ENCODE measurements at places on chromosomes 4 and X.

DNA sequence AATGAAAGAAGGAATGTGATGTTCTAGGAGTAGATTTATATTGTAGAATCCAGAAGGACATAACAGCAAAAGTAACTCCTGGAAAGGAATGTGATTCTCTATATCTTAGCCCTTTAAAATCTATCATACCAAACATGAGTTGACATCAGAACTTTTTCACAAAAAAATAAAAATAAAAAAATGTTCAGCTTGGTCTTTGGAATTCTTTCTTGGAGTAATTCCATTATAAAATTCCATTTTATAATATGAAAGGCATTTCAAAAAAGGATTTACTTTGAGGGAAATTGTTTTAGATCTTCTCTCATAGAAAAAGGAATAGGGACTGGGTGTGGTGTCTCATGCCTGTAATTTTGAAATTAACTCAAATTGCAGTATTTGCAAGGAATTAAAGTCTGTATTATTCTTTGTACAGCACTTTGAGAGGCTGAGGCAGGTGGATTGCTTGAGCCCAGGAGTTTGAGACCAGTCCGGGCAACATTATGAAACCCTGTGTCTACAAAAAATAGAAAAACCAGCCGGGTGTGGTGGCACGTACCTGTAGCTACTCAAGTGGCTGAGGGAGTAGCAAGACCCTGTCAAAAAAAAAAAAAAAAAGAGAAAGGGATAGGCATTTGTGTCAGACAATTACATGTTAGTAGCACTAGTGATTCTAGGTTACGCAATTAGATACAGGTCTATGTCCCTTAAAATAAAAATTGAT lies 134.9 kb downstream of the SLC4A4 start:
- H3K4me3 ChIP-seq: no peak overlapping the region
- H3K27ac ChIP-seq: no peak overlapping the region
- peaks cover 8% of the 10 kb centered on the region for H3K27me3 ChIP-seq
- H3K36me3 ChIP-seq: no peaks in the 10 kb centered on the region

DNA sequence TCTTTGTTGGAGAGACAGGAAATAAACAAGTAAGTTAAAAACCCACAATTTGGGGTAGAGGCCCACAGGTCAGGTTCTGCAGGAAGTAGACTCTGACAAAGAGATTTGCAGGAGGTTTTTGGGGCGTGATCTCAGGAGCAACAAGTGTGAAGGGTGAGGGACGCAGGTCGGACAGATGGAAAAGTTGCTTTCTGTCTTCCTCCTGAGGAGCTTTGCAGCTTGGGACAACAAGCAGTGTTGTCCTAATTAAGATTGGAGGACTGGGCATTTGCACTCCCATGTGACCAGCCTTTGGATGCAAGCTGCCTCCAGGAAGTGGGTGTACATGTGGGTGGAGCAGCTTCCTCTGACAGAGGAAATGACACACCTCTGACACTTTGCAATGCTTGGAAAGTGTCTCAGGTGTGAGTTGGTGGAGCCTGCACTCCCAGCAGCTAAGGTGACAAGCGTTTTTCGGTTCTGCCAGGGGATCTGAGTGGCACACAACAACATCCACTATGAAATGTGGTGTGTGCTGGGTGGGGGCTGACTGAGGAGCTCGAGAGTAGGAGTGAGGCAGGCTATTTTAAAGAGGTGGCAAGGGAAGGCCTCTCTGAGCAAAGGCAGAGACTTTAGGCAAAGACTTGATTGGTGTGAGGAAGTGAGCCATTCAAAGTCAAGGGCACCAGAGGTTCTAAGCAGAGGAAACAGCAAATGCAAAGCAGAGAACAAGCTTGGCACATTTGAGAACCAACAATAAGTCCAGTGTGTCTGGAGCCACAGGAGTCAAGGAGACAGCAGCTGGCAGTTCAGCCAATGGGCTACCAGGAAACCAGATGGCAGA lies 339.8 kb upstream of the GATB start:
- no peaks in the 10 kb centered on the region for H3K36me3 ChIP-seq
- ATAC-seq: peak; percentile 64
- peak overlapping the region; percentile 80 for H3K27ac ChIP-seq
- H3K27me3 ChIP-seq: peaks cover 4% of the 10 kb centered on the region
- peaks cover 23% of the 10 kb centered on the region for H3K4me1 ChIP-seq
- H3K4me3 ChIP-seq: peak overlapping the region; percentile 29

DNA sequence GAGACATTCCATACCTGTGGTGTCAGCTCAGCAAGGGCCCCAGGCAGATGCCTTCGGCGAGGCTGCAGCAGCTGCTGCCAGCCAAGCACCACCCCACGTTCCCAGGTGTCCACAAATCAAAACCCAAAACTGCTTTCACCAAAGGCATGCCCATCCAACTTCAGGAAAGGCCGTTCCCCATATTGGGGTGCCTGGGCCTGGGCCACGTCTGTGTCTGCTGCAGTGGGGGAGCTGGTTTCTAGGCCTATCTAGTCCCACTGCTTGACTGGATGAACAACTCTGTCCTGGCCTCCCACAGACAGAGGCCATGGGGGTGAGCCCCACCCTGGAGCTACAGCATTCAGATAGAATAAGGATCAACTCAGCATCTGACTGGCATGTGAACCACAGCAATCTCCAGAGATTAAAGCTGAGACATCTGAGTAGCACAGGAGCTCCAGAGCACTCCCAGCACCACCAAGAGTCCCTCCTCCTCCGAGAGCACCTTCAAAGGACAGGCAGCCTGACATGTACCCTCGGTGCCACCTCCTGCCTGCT lies 37.0 kb downstream of the NAT8L start:
- no peaks in the 10 kb centered on the region for H3K4me1 ChIP-seq
- no peak for ATAC-seq
- no peak overlapping the region for H3K4me3 ChIP-seq

DNA sequence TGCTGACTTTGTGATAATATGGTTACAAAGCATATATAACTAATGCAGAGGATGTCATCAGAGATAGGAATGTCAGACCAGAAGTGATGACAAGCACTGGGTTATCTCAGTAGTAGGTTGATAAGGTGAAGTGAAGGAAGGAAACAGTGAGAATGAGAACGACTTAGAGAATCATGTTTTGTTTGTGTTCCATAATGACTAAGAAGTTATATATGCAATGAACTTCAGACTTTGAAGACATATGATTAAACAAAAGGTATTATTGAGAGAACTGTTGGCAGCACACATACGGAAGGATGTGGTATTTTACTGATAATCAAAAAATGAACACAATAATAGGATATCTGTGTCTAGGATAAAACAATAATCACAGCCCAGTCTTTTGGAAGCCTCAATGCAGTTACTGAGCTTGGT lies 18.3 kb upstream of the HHIP start:
- H3K4me3 ChIP-seq: no peak overlapping the region
- no peak for ATAC-seq
- H3K27ac ChIP-seq: no peak overlapping the region
- no peaks in the 10 kb centered on the region for H3K4me1 ChIP-seq
- H3K27me3 ChIP-seq: no peaks in the 10 kb centered on the region
- no peaks in the 10 kb centered on the region for H3K36me3 ChIP-seq

- H3K4me1 ChIP-seq: no peaks in the 10 kb centered on the region
- no peak overlapping the region for H3K4me3 ChIP-seq
- no peaks in the 10 kb centered on the region for H3K27me3 ChIP-seq
- H3K27ac ChIP-seq: no peak overlapping the region
These were observed 655.2 kb downstream of the FAM133A start for GRCh38 chrX:94329182-94329581.

DNA sequence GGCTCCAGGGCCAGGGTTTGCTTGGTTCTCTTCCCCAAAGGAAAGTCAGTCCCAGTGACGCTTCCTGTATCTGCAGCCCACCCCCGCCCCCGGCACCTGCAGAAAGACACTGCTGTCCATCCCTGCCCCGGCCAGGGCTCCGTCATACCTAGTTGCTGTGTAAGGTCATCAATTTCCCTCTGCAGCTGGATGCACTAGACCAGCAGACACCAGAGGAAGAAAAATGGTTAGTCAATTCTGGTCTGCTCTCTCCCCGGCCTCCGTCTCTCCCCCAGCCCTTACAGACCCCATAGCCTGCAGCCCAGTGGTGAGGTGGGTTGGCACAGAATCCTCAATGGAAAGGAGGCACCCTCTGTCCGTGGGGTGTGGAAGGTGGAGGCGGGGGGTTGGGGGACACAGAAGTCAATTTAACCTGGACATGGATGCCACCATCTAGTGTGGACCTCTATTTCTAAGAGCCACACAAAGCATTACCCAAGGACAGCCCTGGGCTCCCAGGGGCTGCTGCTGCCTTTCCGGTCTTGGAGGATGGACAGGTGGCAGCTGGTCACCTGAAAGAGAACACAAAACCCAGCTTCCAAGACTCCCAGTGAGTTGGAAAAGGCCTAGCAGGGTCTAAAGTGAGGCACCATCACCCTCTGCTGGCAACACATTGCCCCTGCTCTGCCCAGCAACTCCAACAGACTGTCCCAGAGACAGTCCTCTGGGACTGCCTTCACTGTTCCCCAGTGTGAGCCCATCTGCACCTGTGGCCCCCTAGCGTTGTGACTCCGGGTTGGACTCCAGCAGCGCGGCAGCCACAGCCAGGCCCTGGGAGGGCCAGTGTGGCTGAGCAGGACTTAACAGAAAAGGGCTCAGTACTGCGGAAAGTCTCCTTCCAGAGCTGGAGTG lies 40.2 kb upstream of the NHSL2 start:
- no peak overlapping the region for H3K27ac ChIP-seq
- H3K36me3 ChIP-seq: no peaks in the 10 kb centered on the region
- H3K27me3 ChIP-seq: peaks cover 28% of the 10 kb centered on the region

- peak; percentile 57 for ATAC-seq
- peaks cover 15% of the 10 kb centered on the region for H3K27me3 ChIP-seq
- H3K36me3 ChIP-seq: no peaks in the 10 kb centered on the region
- H3K4me3 ChIP-seq: peak within 1 kb of the TSS; percentile 88
These were observed at the start of gene LONRF3 for GRCh38 chrX:118974088-118974907. LONRF3 (plus strand) TSS chrX:118974618; CDS start chrX:118974781, 163 bp downstream.

DNA sequence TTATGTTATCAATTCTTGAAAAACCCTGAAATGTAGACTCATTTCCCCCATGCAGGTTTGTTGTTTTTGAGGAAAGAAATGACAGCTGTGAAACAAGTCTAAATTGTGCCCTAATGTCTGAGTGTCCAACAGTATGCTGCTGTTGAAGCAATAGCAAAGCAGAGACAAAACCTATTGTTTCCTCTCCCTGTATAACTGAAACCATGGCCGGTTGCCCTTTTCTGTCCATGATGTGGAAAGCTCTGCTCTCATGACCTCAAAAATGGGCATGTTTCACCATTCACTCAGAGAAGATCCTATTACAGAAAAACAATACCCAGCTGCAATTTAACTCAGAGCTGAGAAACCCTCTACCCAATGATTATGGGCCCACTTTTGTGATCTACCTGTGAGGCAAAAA lies 312.6 kb upstream of the FTHL17 start:
- ATAC-seq: no peak
- H3K27me3 ChIP-seq: no peaks in the 10 kb centered on the region
- no peaks in the 10 kb centered on the region for H3K4me1 ChIP-seq
- H3K27ac ChIP-seq: no peak overlapping the region

GRCh38 chrX:13284570-13284969 lies 35.3 kb downstream of the ATXN3L start:
- ATAC-seq: no peak
- H3K4me3 ChIP-seq: no peak overlapping the region
- peaks cover 9% of the 10 kb centered on the region for H3K4me1 ChIP-seq
- H3K27me3 ChIP-seq: no peaks in the 10 kb centered on the region

GRCh38 chr4:170011921-170012628 lies 14.1 kb downstream of the MFAP3L start:
- H3K36me3 ChIP-seq: no peaks in the 10 kb centered on the region
- no peak overlapping the region for H3K27ac ChIP-seq
- no peak overlapping the region for H3K4me3 ChIP-seq
- no peak for ATAC-seq
- peaks cover 12% of the 10 kb centered on the region for H3K4me1 ChIP-seq

DNA sequence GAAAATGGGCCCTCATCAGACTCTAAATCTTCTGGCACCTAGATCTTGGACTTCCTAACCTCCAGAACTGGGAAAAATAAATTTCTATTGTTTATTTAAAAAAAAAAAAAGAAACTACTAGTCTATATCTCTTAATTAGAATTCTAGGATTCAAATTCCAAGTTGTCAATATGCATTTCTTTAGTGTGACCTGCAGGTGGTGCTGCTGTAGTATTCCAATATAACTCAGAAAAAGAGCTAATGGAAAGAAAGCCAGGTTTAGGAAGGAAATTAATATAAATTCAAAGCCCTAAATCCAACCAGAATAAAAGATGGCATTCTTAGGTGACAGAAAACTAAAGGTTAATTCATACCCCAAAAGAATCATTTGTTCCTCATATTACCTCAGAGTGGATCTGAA lies 80.0 kb upstream of the NALF2 start:
- H3K27ac ChIP-seq: no peak overlapping the region
- ATAC-seq: no peak
- H3K4me3 ChIP-seq: no peak overlapping the region
- no peaks in the 10 kb centered on the region for H3K4me1 ChIP-seq
- no peaks in the 10 kb centered on the region for H3K36me3 ChIP-seq

- no peak overlapping the region for H3K4me3 ChIP-seq
- peaks cover 25% of the 10 kb centered on the region for H3K27me3 ChIP-seq
- no peaks in the 10 kb centered on the region for H3K4me1 ChIP-seq
- no peaks in the 10 kb centered on the region for H3K36me3 ChIP-seq
These were observed 168.6 kb downstream of the MGST2 start for GRCh38 chr4:139834226-139834662.

DNA sequence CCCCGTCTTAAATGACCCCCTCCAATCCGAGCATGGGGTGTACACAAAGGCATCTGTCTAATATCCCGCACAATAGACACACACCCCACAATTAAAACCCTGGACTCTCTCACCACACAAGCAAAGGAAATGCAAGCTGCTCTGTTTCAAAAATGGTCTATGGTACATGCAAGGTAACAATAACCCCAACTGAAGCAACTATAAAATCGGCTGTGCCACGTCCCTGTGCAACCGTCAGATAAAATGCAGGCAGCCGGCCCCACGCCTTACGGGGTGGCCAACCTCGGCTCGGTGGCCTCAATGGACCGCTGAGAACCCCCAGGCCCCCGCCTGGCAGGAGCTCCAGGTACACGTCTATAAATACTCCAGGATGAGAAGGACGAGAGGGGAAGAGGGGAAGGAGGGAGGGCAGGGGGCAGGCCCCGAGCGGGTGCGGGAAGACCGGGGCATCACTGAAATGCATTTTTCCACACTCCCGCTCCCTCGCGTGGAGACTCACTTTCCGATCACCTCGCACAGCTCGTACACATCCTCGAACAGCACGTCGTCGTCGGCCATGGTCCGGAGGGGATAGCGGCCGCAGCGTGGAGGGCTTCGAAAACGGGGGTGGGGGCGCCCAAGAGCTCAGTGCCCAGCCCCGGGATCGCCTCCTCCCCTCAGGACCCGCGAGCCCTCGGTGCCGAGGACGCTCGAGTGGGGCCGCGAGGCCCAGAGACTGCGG lies 763 bp downstream of the CASK start:
- H3K4me1 ChIP-seq: peaks cover 17% of the 10 kb centered on the region
- peak overlapping the region; percentile 96 for H3K4me3 ChIP-seq
- H3K36me3 ChIP-seq: no peaks in the 10 kb centered on the region
- peak; percentile 47 for ATAC-seq
- H3K27me3 ChIP-seq: no peaks in the 10 kb centered on the region

- no peak overlapping the region for H3K27ac ChIP-seq
- H3K4me3 ChIP-seq: peak overlapping the region; percentile 78
- H3K27me3 ChIP-seq: peaks cover 32% of the 10 kb centered on the region
- no peak for ATAC-seq
These were observed 343 bp downstream of the DACH2 start for GRCh38 chrX:86148594-86148993.

- no peak for ATAC-seq
- no peak overlapping the region for H3K27ac ChIP-seq
- H3K36me3 ChIP-seq: no peaks in the 10 kb centered on the region
- no peaks in the 10 kb centered on the region for H3K4me1 ChIP-seq
These were observed 41.9 kb upstream of the CBR4 start for GRCh38 chr4:169051761-169052593.

- H3K36me3 ChIP-seq: no peaks in the 10 kb centered on the region
- peaks cover 5% of the 10 kb centered on the region for H3K27me3 ChIP-seq
- H3K27ac ChIP-seq: no peak overlapping the region
- ATAC-seq: peak; percentile 62
- no peaks in the 10 kb centered on the region for H3K4me1 ChIP-seq
These were observed 1.2 kb upstream of the TMEM144 start for GRCh38 chr4:158208963-158209640.
